Activated gamma-delta T cell (primary cell): ENCODE measurements at places on chromosomes 4 and X.

- DNase-seq: no peak
These were observed 17.4 kb upstream of the PWWP3B start for GRCh38 chrX:106150701-106151100.

GRCh38 chrX:20442597-20442996, 175.9 kb upstream of the RPS6KA3 start:
- no peak for DNase-seq

- no peak for DNase-seq
These were observed 20.0 kb upstream of the BCOR start for GRCh38 chrX:40117715-40118285.

DNA sequence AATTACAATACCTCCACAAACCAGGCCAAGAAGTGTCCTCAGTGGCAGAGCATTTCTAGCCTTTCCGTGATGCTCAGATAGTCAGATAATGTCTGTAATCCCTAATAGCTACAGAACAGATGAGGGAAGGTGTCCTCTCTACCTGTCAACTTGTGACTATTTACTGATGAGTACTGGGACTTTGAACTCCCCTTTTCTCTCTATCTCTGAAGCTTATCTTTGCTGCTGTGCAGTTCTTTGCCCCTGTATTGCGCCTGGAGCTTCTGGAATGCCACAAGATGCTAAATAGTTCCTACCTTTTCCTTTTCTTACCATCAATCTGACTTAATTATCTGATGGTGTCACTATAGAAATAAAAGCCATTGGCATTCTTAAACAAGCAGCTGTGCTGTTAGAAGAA, 30.5 kb downstream of the FGF2 start:
- no peak for DNase-seq

DNA sequence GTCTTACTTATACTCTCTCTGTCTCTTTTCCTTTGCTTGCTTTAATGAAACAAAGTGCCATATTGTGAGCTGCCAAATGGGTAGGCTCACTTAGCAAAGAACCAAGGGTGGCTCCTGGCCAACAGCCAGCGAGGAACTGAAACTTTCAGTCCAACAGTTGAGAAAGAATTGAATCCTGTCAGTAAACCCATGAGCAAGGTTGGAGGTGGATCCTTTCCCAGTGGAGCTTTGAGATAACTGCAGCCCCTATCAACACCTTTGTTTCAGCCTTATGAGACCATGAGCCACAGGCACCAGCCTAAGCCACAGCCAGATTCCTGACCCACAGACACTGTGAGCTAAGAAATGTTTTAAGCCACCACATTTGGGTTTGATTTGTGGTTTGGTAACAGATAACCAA, 362.2 kb downstream of the PDGFC start:
- DNase-seq: no peak

DNA sequence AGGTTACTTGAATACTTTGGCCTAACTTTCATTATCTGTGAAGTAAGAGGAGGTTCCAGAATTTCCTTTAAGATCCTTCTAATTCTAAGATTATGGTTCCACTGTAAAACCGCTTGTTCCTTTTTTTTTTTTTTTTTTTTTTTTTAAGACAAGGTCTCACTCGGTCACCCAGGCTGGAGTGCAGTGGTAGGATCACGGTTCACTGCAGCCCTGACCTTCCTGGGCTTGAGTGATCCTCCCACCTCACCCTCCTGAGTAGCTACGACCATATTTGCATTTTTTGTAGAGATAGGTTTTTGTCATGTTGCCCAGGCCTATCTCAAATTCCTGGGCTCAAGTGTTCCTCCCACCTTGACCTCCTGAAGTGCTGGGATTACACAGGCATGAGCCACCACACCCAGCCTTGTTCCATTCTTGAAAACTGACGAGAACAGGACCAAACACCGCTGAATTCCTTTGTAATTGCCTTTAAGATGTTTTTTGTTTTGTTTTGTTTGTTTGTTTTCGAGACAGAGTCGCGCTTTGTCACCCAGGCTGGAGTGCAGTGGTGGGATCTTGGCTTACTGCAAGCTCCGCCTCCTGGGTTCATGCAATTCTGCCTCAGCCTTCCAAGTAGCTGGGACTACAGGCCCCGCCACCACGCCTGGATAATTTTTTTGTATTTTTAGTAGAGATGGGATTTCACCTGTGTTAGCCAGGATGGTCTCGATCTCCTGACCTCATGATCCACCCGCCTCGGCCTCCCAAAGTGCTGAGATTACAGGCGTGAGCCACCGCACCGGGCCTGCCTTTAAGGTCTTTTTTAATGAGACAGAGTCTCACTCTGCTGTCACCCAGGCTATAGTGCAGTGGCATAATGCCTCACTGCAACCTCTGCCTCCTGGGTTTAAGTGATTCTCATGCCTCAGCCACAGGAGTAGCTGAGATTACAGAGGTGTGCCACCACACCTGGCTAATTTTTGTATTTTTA, 6.8 kb downstream of the PDS5A start:
- DNase-seq: no peak

- no peak for DNase-seq
These were observed 50.0 kb downstream of the KDR start for GRCh38 chr4:55075376-55075775.

GRCh38 chr4:6444582-6444981, 27.8 kb downstream of the PPP2R2C start:
- no peak for DNase-seq

DNA sequence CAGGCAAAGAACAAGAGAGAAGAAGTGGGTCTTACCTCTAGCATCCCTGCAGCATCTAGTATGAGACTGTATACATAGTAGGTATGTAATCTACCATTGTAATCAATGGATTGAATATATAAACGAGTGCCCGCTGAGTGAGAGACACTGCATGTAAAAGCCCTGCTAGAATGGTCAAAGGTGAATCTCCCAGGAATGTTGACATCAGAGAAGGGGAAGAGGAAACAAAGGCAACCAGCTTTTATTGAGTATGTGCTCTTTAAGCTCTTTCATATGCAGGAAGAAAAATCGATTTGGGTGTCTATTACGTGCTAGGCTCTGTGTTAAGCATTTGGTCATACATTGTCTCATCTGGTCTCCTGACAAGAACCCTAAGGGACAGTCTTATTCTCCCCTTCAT, 91.9 kb upstream of the KLHL13 start:
- no peak for DNase-seq

- DNase-seq: no peak
These were observed 19.3 kb upstream of the SLC9A7 start for GRCh38 chrX:46777971-46778810.
